CD4-positive, alpha-beta T cell (primary cell): ENCODE measurements at places on chromosomes 12 and 14.

GRCh38 chr12:9731797-9732196 lies 1.1 kb downstream of the CLECL1 start:
- no peak for DNase-seq

GRCh38 chr14:59582845-59583509 lies 6.4 kb upstream of the CCDC175 start:
- DNase-seq: no peak

DNA sequence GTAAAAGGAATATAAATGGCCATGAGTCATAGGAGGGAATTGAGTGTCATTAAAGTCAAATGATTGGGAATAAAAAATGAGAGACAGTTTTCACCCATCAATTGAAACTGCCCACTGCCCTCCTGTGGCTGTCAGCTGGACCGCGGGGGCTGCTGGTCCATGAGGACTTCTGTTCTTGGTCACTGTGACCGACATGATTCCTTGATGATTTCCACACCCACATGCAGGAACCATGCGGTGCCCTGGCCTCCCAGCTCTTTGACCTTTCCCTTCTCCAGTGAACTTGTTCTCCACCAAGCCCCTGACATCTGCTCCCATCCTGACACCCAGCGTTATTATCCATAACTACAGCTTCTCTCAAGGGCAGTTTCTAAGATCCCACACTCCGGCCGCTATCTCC lies 48.4 kb downstream of the C12orf75 start:
- no peak for DNase-seq

DNA sequence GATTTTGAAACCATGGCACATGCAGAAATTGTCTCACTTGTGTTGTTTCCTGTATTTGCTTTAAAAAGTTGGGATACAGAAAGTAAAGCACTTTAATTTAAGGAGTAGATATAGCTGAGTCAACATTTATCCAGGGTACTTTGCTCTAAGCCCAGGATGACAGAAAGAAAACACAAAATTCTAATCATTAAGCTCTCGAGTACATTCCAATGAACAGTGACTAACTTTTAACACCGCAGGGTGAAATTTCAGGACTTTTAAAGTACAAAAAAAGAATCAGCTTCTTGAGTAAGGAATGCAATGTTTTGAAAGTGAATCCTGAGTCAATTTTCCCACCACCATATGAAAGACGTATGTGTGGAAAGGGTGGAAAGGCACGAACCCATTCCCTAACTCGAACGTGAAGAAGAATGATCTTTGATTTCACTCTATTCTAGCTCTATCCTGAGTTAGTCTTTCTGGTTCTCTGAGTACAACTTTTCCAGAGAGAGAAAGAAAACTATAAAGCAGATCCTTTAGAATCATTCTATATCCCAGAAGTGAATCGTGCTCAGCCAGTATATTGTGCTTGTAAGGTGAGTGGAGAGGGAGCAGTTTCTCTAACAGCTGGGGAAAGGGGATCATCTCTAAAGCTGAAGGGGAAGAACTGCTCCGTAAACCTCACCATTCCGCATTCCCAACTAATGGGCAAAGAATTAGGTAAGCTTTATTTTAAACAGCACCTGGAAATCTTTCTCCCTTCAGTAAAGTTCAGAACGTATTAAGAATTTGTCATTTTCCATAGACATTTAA lies 779.0 kb upstream of the FLRT2 start:
- no peak for DNase-seq

DNA sequence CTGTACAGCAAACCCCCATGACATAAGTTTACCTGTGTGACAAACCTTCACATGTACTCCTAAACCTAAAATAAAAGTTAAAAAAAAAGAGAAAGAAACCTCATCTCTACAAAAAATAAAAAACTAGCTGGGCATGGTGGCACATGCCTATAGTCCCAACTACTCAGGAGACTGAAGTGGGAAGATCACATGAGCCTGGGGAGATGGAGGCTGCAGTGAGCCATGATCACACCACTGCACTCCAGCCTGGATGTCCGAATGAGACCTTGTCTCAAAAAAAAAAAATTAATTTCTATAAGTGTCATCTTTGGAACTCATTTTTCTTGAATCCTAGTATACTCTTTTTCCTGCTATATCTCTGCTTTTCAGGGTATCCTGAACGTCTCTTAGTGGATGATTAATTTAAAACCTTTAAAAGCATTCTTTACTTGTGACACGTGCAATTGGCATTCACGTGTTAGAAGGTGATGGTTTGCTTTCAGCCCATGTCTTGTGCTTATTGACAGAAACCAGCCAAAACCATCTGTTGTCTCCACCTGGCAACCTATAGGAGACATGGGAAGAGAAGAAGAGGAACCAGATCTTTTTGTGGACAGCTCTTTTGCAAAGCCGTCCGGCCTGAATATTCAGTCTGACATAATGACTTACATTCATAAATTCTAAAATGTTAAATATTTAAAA lies 30.6 kb upstream of the PPFIBP1 start:
- no peak for DNase-seq

DNA sequence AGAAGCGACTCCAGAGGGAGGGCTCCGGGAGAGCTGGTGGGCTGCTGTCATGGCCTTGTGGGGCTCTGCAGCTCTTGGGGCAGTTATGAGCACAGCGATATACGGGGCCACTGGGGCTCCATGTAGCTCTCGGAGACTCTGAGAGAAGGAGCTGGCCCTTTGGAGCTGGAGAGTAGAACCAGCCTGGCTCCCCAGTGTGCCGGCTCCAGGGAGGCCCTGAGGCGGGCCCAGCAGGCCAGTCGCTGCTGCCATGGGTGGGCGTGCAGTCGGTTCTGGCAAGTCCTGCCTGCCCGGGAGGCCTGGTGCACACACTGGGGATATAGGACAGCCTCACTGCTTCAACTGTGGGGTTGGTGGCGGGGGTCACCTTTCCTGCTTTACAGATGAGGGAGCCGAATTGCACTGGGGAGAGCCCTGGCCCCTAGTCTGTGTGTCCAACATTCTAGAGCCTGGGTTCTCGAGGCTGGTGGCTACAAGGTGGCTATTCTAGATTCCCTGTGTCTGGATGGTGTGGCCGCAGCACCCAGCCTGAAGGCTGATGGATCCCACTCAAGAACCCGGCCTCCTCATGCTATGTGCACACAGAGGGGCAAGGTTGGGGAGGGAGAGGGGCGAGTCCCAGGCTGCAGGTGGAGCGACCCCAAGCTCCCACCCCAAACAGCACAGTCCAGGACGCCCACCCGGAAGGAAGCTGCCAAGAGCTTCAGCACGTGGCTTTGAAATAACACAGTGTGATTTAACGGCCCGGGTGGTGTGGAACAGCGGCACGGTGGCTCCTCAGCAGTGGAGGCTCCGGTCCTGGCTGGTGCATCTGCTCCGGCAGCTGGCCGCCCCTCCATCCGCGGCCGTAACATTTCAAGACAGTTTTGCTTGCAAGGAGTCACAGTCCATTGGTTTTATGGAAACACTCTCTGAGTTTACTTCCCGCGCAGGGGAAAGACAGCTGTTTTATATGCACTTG lies 188.3 kb upstream of the C14orf180 start:
- DNase-seq: no peak

DNA sequence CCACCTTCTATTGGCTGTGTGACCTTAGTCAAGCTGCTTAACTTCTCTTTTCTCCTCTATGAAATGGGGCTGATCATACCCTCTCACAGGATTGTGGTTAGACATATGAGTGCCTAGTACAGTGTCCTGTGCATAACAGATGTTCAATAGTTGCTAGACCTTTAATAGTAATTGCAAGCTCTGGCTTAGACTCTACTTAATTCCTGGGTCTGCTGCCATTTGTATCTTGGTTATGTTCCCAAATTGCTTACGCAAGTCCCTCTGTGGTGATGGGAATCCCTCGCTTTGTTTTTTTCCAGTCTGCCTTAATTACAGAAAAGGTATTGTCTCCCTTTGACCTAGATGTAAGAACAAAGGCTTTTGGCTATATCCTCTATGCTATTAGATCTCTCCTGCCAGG lies 15.1 kb downstream of the SUDS3 start:
- no peak for DNase-seq

DNA sequence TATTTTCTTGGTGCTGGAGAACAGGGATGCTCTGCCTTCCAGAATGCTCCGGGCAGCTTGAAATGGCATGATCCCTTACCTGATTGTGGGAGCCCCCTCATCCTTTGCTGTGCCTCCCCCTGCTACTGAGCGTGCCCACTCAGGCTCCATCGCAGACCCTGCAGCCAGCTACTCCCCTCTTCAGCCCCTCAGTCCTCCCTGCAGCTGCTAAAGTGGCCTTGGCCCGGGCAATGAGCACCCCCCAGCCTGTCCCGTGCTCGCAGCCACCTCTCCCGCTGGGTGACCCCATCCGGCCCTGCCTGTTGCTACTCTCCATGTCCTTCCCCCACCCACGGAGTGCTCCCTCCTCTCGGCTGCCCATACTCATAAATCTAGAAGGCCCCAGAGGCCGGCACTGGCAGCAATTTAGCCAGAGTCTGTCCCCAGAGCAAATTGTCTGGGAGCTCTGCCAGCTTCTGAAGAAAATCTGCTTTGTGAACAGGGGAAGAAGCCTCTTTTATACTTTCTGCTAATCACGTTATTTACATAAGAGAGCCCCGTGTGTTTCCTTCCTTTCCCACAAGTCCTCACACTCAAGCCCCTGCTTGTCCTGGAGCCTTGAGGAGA lies 143.7 kb upstream of the FRMD6 start:
- no peak for DNase-seq
